PC-3 (cell line): ENCODE measurements at places on chromosomes 1 and 21.
A peak's percentile ranks its signal among the peaks of the same experiment; 100 is the strongest.

DNA sequence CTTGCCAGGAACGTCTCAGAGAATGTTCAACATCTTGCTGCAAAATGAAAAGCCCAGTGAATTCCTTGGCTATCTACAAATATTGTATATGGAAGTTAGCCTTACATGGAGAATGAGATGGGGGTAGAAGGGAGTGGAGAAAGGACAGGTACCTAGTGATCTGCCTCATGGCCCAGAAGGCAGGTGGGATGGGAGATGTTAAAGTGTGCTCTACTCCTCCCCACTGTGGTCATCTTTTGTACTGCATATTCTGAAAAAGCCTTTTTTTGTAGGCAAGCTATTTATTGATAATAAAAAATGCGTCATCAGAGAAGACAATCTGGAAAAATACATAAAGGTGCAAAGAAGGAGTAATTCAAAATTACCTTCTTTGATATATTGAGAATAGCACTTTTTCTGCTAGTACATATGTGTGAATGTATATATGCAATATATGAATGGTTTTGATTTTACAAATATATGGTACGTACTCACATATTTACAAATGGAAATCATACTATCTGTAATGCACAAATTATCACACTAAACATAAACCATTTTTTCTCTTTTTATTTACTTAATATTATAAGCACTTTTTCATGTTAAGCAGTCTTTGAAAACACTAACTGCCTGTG is 19.1 kb upstream of the SLC5A9 start:
- no peaks in the 10 kb centered on the region for H3K36me3 ChIP-seq
- no peak overlapping the region for H3K27ac ChIP-seq
- no peaks in the 10 kb centered on the region; the same call in 1 of the 2 replicates for H3K27me3 ChIP-seq
- DNase-seq = peak; percentile 77
- no peaks in the 10 kb centered on the region for H3K4me1 ChIP-seq

GRCh38 chr1:25135909-25136308 is 96.4 kb downstream of the SYF2 start:
- no peak overlapping the region for H3K27ac ChIP-seq
- H3K27me3 ChIP-seq = peaks cover 44% of the 10 kb centered on the region
- no peaks in the 10 kb centered on the region for H3K36me3 ChIP-seq
- DNase-seq = no peak
- no peak overlapping the region for H3K4me3 ChIP-seq

GRCh38 chr1:211613108-211613947 is 34.4 kb upstream of the SLC30A1 start:
- DNase-seq = peak; percentile 39
- no peaks in the 10 kb centered on the region for H3K27me3 ChIP-seq
- no peak overlapping the region for H3K4me3 ChIP-seq
- H3K27ac ChIP-seq = no peak overlapping the region
- H3K36me3 ChIP-seq = no peaks in the 10 kb centered on the region

GRCh38 chr21:43632373-43632905 is 26.8 kb downstream of the HSF2BP start:
- no peaks in the 10 kb centered on the region for H3K27me3 ChIP-seq
- H3K27ac ChIP-seq = no peak overlapping the region
- H3K36me3 ChIP-seq = peaks cover 6% of the 10 kb centered on the region; the same call in 1 of the 2 replicates
- no peak overlapping the region for H3K4me3 ChIP-seq

- peaks cover 20% of the 10 kb centered on the region for H3K36me3 ChIP-seq
- no peak overlapping the region for H3K4me3 ChIP-seq
- DNase-seq = no peak
- no peaks in the 10 kb centered on the region for H3K4me1 ChIP-seq
Measured at GRCh38 chr1:2074944-2075740, 24.9 kb downstream of the PRKCZ start.
